Caco-2 (cell line): ENCODE measurements at places on chromosomes 5 and 9.

DNA sequence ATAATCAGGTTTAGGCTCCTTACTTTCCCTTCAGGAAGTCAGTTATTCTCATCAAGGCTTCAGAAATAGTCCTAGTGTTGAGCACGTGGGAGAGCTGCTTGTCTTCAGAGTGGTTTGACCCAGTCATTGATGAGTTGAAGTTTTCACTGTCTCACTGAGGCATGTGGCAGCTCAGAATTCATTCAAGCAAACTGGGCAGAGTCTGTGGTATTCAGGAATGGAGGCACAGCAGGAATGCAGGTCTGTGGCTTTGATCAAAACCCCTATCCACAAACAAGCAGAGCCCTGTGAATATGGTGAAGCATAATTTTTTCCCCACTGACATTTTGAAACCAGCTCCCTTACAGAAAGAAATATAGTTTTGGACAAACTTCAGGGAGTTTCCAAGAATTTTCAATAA lies 207.3 kb downstream of the CD180 start:
- peaks cover 12% of the 10 kb centered on the region for H3K4me1 ChIP-seq
- H3K27me3 ChIP-seq: no peaks in the 10 kb centered on the region
- no peak for DNase-seq
- no peaks in the 10 kb centered on the region for H3K36me3 ChIP-seq
- H3K4me3 ChIP-seq: no peak overlapping the region

DNA sequence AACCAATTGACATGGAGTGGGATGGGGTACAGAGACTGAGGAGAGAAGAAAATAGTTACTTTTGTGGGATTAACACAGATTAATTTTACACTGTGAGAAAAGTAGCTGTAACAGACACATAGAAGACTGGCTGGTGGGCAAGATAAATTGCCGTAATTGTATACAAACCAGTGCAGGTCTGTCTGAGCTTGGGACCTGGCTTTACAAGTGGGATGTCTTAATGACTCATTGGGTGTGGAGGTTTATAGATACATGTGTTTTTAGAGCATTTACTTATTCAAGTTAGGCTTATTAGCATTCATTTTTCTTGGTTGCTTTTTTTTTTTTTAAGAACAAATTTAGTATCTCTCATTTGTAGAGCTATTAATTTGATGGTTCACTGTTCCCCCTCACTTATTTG lies 37.5 kb downstream of the SLC44A1 start:
- DNase-seq: no peak
- H3K36me3 ChIP-seq: no peaks in the 10 kb centered on the region
- H3K4me3 ChIP-seq: no peak overlapping the region
- H3K27me3 ChIP-seq: no peaks in the 10 kb centered on the region
- no peak overlapping the region for H3K27ac ChIP-seq

GRCh38 chr9:87957839-87958238 lies 16.5 kb downstream of the CDK20 start:
- H3K36me3 ChIP-seq: no peaks in the 10 kb centered on the region
- H3K27ac ChIP-seq: no peak overlapping the region
- H3K27me3 ChIP-seq: no peaks in the 10 kb centered on the region
- H3K4me1 ChIP-seq: peaks cover 11% of the 10 kb centered on the region
- no peak overlapping the region for H3K4me3 ChIP-seq

DNA sequence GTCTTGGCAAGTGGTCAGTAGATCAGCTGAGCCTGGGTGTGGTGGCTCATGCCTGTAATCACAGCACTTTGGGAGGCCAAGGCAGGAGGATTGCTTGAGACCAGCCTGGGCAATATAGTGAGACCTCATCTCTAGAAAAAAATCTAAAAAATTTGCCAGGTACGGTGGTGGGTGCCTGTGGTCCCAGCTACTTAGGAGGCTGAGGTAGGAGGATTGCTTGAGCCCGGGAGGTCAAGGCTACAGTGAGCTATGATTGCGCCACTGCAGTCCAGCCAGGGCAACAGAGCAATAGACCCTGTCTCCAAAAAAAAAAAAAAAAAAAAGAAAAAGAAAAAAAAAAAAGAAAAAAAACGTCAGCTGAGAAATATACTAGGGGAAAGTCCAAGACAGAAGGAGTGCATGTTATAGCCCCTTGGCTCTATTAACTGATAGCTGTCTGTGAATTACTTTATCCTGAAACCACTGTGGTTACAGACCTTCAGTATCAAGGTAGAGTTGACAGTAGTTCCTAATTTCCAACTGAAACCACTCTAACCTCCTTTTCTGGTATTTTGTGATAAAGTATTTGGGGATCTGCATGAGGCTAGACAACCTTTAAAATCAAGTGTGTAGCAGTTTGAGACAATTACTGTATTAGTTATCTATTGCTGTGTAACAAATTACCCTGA lies 2.3 kb upstream of the INIP start:
- H3K36me3 ChIP-seq: no peaks in the 10 kb centered on the region
- H3K27ac ChIP-seq: no peak overlapping the region
- H3K4me1 ChIP-seq: no peaks in the 10 kb centered on the region
- no peaks in the 10 kb centered on the region for H3K27me3 ChIP-seq

- DNase-seq: no peak
- no peak overlapping the region for H3K27ac ChIP-seq
- no peaks in the 10 kb centered on the region for H3K27me3 ChIP-seq
- H3K4me1 ChIP-seq: no peaks in the 10 kb centered on the region
Observed at GRCh38 chr5:142904416-142904815, 134.2 kb downstream of the ARHGAP26 start.

DNA sequence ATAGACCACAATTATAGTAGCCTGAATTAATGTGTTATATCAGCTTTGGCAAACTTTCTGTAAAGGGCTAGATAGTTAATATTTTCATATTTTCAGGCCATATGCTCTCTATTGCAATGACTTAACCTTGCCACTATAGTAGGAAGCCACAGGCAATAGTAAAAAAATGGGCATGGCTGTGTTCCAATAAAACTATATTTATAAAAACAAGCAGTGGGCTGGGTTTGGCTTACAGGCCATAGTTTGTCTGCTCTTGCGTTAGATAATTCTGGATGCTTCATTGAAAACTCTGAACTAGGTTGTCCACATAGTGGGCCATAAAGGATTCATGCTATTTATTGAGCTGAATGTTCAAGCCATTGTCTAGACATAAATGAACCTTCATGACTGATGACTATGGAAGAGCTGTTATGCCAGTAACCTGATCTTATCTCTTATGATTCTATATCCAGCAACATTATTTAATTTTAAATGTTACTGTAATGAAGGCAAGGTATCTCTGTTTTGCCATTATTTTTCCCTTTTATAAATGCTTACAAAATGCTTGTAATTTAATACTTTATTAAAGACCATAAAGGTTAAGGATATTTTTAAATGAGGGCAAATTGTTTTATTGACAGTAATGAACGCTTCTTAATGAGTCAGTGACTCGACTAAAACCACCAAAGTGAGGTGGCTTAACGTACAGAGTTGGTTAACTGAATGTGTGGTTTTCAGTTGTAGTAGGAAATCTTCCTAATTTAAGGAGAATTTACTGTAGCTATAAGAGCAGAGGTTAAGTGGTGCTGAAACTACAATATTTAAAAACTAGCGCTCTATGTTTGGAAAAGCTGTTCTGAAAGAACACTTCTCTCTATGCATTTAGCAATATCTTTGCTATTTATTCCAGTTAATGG lies 560.6 kb downstream of the PRR16 start:
- no peak overlapping the region for H3K4me3 ChIP-seq
- no peaks in the 10 kb centered on the region for H3K27me3 ChIP-seq
- no peak for DNase-seq
- H3K4me1 ChIP-seq: no peaks in the 10 kb centered on the region
- H3K36me3 ChIP-seq: no peaks in the 10 kb centered on the region
- H3K27ac ChIP-seq: no peak overlapping the region

DNA sequence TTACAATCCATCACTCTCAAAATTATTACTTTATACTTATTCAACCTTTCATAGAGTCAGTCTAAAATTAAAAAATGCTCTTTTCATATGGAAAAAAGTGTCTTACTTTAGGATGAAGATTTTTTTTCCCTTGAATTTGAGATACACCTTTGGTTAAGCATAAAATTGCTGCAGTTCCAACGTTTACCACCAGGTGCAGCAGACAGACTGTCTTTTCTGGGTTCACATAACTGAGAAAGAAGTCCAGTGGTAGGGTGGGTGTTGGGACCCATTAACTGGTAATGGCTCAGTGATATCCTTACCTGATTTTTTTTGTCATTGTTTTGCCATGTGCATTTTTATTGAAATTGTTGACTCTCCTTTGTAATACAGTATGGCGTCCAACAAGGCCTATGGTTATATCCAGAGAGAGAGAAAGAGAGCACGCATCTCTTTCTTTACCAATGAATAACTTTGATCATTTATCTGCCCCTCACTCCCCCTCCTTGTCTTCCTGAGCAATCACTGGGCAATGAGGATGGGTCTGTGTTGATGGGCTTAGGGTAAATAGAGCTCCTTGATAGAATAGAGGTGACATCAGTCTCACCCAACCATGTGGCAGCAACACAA lies 98.4 kb downstream of the FBXL7 start:
- no peaks in the 10 kb centered on the region for H3K36me3 ChIP-seq
- peak; percentile 40 for DNase-seq
- H3K27ac ChIP-seq: no peak overlapping the region
- no peaks in the 10 kb centered on the region for H3K27me3 ChIP-seq
- H3K4me3 ChIP-seq: no peak overlapping the region

DNA sequence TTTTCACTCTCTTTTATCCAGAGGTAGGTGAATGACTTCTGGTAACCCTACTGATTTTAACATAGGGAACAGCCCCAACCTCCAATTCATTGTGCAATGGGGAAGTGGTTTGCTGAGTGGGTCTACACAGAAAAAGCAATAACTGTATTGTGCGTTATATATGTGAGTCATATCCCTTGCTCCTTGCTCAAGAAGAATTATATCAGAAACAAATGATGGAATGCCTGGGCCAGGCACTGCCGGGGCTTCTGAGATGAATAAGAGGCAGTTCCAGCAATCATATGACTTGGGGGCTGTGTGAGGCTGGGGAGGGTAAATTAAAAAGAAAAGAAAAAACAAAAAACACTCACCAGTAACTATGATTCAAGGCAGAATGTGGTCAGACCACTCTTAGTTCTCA lies 79.2 kb upstream of the ABCA1 start:
- H3K4me3 ChIP-seq: no peak overlapping the region
- H3K4me1 ChIP-seq: no peaks in the 10 kb centered on the region
- DNase-seq: no peak
- H3K27me3 ChIP-seq: no peaks in the 10 kb centered on the region
- no peak overlapping the region for H3K27ac ChIP-seq
- no peaks in the 10 kb centered on the region for H3K36me3 ChIP-seq
